Psoas muscle (tissue), 8 donors: ENCODE measurements at places on chromosomes 12 and 14. TPM values are rescaled to one million over a fixed set of nuclear protein-coding genes. Genes with fewer than 3 reads are reported as not detected.

GRCh38 chr12:2449586-2449985 is 345.2 kb upstream of the FKBP4 start:
- DNase-seq, result no peak

TAS2R14 gene
- total RNA-seq, result 0.67 TPM

DNA sequence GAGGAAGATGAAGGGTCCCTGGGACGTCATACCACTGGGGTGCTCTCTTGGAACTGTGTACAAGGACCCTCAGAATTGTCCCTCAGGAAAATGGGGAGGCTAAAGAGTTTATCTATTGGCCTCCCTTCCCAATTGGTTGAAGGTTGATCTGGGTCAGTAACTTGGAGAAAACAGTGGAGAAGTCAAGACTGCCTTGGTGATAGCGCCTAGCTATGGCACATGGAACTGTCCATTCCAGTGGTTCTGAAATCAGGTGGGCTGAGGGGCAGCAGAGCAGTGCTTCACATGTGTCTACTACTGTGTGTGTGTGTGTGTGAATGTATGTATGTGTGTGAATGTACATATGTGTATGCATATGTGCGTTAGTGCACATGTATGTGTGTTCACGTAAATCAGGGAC is 316.1 kb downstream of the AACS start:
- no peak for DNase-seq

DNA sequence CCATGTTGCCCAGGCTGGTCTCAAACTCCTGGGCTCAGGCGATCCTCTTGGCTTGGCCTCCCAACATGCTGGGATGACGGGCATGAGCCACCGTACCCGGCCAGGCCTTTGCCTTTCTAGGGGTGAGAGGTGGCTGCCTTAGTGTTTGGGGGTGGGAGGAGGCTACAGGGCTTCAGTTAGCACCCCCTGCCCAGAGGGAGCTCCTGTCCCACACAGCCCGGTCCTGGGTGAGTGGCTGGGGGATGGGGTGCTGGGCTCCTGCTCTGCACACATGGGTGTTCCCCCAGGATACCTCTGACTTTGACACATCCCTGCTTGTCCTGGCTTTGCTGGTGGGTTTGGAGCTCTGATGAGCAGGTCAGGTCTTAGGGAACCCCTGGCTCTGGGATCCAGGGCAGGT is 9.9 kb downstream of the ULK1 start:
- DNase-seq, result no peak

GRCh38 chr14:93977790-93978581 is 1.6 kb upstream of the ASB2 start:
- DNase-seq, result no peak

GRCh38 chr12:99418379-99418778 is 229.2 kb upstream of the GARIN6 start:
- DNase-seq, result no peak

C3AR1 gene
- 2.9 TPM for total RNA-seq

- DNase-seq, result no peak
Measured at GRCh38 chr12:69130064-69130463, 109.3 kb upstream of the CPSF6 start.

- no peak for DNase-seq
Measured at GRCh38 chr12:102169922-102170621, 27.6 kb downstream of the PMCH start.

DNA sequence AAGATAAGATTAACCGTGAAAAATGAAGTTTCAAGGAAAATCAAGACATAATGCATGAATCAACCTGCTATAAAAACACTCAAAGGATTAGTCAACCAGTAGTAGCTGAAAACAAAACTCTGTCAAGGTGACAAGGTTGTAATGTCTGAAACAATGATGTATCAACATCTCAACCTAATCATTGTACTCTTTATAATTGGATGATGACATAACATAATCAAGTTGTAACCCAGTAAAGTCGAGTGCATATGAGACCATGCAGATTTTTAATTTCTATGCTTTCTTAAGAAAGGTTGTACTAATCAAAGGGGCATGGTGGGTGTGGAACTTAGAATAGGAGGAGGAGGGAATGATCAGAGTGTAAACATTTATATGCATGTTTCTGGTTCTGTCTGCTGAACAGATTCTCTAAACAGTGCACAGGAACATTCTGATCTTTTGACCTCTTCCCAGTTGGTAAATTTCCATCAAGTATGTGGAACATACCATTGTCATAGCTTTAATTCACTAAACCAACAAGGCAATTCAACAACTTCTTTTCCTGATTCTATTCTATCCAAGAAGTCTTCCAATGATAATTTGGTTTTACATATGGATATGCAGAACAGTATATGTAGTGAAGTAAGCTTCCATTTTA is 253.7 kb downstream of the TTC6 start:
- DNase-seq, result no peak

DNA sequence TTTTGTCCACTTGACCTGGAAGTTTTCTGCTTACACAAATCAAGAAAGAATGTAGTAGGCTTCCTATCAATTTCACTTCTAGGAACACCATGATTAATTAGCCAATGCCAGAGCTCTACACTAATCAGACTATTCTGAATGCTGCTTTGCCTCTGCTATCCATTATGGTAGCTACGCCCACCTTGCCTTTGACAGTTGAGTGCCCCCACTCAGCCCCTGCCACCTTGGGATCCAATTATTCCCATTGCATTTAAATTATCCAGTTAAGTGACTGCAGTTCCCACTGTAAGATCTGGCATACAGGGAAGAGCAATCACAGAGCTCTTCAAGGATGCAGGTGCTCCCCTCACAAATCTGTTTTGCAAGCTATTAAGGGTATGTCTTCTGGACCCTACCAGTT is 47.5 kb downstream of the FIGNL2 start:
- no peak for DNase-seq

- no peak for DNase-seq
Measured at GRCh38 chr12:112140728-112141127, 15.4 kb downstream of the TRAFD1 start.

GRCh38 chr12:51848841-51849735 is 570 bp upstream of the FIGNL2 start:
- DNase-seq, result peak; percentile 29

PPP1R36 gene
- not detected for total RNA-seq

DNA sequence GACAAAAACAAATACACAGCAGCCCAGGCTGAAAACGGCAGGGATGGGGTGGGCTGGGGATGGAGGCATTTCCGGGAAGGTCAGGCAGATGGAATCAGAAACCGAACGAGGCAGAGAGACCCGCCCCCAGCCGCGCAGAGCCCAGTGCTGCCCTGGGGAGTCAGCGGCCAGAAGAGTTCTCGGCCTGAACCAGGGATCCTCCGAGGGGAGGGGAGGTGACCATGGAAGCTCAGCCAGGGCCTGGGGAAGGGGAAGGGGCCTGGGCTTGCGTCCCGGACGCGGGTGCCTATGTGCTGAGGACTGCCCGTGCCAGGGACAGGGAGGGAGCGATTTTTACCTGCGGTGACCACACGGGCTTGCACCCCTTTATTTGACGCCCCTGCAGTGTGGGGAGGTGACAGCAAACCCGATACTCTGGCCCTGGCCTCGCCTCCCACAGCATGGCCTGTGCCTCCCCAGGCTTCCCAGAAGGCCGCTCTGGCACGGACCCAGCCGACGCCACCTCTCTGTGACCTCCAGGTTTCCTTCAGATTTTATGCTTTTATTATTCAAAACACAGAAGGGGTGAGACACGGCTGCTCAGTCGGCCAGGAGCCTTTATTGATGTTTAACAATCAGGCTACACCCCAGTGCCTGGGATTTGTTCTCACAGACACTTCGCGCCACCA is 7.7 kb downstream of the LRCOL1 start:
- DNase-seq, result no peak

ARHGAP9 gene
- total RNA-seq, result 3.5 TPM
